CD8-positive, alpha-beta memory T cell (primary cell): ENCODE measurements at places on chromosomes 11 and 22.

- no peak for DNase-seq
These were observed 37.7 kb downstream of the POU2AF3 start for GRCh38 chr11:111336062-111336461.

DNA sequence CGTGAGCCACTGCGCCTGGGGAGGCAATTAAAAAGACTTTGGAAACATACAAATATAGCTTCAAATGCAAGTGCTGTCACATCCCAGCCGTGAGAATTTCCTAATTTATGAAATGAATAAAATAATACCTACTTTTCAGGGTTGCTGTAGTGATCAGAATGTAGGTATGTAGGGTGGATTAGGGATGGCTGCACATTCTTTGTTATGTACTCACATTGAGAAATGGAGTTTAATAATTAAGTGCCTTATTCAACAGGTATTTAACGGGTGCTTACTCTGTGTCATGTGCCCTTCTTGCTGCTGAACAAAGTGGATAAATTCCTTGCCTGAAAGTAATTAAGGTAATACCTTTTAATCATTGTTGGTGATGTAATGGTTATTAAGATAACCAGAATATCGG lies 37.0 kb downstream of the MMP7 start:
- no peak for DNase-seq

DNA sequence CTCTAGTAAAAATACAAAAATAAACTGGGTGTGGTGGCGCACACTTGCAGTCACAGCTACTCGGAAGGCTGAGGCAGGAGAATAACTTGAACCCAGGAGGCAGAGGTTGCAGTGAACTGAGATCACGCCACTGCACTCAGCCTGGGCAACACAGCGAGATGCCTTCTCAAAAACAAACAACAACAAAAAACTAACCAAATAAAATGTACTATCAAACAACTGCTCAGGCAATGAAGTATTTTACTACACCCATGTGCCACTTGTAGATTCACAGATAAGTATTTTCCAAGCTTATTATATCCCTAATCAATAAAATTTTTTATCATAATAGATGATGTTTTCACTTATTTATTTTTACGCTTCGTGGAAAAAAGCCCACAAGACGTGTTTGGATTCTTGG lies 924 bp downstream of the C11orf65 start:
- no peak for DNase-seq

GRCh38 chr11:123238297-123238696 lies 43.2 kb upstream of the CLMP start:
- DNase-seq = no peak

- no peak for DNase-seq
These were observed 73.8 kb upstream of the CRYBB3 start for GRCh38 chr22:25125693-25126357.

DNA sequence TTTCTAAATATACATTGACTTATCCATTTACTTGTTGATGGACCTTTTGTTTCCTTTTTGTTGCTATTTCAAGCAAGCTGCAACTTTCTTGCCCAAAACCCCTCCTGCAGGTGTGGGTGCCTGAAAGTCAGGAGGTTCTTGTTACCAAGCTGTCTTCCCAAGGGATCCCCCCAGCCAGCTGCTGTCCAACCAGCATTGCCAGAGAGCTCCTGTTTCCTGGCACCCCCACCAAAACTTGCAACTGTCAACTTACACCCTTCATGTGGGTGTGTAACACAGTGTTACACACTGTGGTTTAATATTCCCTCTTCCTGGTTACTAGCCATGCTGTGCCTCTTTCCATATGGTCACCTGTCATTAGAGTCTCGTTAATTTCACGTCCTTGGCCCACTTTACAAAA lies 1.6 kb upstream of the KRTAP5-1 start:
- no peak for DNase-seq

DNA sequence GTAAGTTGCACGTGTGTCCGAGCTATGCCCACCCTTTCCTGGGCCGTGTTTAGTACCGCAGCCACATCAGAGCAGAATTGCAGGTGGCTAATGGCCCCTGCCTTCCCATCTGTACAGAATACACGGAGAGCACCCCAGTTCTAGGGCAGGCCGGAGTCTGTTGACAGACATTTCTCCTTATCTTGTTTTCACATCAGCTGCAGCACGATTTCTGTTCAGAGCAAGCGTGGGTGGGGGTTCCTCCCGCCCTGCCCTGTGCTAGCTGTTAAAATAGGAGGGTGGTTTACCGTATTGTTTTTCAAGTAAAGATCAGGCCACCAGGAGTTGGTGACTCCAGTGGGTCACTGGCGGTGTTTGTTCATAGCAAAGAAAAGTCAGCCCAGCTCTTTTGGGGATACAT lies 41.1 kb downstream of the UBASH3B start:
- peak; percentile 34 for DNase-seq

DNA sequence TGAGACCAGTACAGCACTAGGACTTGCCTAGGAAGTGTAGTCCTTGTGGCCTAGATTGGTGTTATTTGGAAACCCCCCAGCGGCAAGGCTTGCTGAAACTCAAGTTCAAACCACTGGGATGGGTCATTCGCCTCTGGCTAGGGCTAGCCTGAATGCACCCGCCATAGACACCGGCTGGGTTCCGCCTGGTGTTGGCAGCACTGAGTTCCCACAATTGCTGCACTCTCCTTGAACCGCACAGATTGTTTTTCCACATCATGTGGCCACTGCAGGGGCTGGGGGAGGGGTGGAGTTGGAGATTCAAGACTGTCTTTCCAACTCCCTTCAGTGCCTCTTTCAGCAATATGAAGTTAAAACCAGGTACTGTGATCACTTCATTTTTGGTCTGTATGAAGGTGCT lies 43.1 kb downstream of the CCDC73 start:
- DNase-seq = no peak

DNA sequence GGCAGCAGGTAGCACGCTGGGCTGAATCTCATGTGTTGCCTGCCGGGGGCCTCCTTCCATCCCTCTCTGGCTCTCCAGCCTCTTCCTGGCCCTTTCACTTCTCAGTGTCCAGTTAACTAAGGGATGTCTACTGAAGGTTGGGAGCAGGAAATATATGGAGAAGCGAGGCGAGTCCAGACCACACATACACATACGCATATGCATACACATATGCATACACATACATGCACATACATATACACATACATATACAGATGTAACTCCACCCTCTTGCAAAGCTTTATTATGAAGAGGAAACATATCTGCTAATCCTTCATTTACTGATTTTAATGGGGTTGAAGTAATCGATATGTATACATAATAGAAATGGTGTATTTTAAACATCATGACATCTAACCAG lies 636.1 kb upstream of the CCDC179 start:
- no peak for DNase-seq

GRCh38 chr22:27602390-27602789 lies 199.2 kb downstream of the MN1 start:
- no peak for DNase-seq

DNA sequence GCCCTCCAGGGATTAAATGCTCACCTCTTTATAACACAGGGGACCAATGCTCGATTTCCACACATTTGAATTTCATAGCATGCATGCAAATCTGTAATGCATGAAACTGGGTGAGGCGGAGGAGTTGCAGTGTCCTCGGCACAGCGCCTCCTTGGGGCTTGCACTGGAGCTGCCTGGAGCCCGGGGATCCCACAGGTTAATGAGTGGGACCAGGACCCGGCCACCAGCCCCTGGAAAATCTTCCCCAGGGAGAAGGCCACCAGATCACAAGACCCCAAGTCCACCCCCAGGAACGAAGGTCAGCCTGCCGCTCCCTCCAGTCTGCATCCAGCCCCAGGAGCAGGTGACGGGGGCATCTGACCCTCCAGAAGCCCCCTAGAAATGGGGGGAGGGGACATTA lies 119.1 kb downstream of the MN1 start:
- no peak for DNase-seq

DNA sequence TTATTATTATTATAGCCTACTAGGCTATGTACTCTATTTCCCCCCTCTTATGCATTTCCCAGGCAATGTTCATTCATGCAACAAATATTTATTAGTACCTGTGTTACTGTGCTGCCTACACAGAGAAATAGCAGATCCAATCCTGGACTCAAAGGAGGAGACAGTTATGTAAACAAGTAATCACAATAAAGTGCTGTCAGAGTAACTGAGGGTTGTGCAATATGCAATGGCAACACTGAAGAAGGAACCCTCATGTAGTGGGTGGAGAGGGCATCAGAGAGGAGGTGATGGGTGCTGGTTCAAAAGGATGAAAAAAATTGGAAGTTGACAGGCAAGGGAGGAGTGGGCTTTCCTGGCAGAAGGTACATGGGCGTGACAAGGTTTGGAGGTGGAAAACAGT lies 886 bp upstream of the P4HA3 start:
- no peak for DNase-seq

- DNase-seq = no peak
These were observed 197.6 kb downstream of the KIF18A start for GRCh38 chr11:27910186-27910931.

DNA sequence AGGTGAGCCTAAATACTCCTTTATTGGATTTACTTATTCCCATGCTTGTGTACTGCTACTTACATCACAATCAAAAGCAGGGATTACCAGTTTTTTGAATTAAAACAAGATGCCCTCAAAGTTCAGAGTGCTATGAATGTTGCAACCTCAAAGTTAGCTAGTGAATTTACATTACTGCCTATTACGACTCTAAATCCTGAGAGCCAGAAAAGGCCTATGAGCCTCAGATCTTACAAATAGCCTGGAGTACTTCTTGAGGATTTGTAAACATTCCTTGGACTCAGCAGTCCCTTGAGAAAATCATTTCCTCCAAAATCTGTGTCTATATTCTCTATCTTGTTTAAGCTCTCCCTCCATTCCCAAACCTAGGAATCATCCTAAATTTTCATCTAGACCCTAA lies 25.5 kb downstream of the CHORDC1 start:
- DNase-seq = no peak

DNA sequence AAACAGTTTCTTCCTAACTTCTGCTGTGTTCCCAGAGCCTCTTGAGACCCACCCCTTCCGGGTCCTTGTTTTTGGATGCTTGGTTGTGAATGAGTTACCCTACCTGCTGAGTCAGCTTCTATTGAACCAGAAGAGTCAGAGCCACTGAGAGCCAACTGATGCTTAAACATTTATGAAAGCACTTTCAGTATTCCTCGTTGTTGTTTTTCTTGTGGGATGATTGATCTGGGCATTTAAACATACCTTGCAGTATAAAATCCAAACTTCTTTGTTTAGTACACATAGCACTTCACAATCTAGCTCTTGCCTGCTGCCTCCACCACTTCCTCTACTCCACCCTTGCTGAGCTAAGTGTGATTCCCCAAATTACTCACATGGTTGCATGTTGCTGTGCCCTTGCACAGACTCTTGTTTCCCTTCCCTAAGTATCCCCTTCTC lies 5.5 kb downstream of the PRSS23 start:
- no peak for DNase-seq

- DNase-seq = peak; percentile 72
These were observed 11.4 kb upstream of the ADSL start for GRCh38 chr22:40334899-40335298.

DNA sequence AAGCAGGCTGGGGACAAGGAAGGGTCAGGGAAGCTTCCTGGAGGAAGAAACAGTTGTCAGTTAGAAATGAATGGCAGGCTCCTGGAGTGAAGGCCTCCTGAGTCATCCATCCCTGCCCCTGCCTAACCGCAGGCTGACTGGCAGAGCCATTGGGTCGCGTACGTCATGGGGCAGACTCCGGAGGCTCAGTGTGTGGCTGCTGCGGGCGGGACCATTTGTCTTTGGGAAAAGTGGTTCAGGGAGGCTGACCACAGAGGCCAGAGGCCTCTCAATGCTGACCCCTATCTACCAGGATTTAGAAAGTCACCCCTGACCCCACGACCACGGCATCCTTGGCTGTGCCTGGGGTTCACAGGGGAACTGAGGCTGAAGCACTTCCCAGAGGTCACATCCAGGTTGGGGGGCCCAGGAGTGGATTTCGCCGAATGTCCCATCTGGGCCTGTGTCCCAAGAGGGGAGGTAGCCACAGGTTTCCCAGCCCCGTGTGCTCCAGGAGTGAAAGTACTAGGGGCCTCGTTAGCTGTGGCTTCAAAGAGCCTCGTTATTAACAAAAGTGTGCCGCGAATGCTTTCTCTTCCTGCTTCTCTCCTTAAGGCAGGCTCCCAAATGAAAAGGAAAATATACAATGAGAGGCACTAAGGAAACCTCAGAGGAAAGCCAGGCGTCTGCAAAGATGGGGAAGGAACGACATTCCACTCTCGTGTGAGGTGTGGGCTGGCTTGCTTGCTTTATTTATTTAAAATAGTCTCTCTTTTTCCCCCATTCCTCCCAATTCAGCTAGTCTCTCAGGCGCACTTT lies 58.9 kb downstream of the FLRT1 start:
- no peak for DNase-seq

DNA sequence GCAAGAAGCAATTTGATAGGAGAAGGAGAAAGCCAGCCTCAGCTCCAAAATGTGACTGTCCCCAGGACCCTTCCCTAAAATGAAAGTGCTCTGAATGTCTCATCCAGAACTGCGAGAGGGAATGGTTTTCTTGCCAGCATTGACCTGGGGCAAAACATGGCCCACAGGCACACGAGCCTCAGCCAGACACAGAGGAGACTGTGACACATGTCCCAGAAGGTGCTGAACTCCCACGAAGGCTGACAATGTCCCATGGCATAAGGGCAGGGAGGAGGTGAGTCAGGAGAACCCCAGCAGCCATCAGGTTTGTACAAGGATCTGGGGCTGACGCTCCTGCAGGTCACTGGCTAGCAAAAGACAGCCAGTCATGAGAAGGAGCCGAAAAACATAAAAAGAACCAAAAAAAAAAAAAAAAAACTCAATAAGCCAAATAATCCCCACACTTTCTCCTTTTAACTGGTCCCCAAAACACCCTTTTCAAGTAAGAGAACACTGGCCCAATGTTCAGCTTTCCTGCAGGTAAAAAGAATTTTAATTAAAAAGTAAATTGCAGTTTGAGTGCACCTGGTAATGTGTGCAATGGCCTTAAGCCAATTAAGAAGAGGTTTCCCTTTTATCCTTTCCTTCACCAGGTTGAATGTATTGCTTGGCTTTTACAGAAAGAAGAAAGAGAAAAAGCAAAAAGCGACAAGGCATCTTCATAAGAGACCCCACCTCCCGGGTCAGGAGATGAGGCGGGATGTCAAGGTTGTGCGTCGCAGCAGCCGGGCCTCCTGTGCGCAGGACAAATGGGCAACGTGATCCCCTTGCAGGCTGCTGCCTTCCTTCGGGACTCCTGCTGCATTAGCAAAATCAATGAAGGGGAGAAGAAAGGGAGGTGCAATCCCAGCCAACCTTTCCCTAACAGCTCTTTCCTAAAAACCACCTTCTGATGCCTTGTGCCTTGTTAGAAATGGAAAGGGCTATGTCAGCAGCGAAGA lies 43.6 kb downstream of the GALNT18 start:
- DNase-seq = no peak

DNA sequence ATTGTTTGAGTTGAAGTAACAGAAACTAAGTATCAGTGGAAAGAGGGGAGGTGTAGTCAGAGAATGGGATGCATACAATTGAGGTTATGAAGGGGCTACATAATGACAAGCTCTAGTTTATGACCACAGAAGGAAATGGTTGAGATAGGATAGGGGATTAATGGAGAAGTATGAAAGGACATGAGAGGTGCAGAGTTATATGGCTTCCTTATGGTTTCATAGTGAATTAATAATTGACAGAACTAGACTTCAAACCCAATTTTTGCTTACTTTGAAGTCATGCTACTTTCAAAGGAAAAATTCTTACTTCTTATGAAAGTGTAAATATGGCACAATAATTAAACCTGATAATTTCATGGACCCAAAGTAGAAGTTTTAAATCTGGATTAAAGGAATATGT lies 340.3 kb upstream of the LRRC4C start:
- no peak for DNase-seq

GRCh38 chr11:61927501-61927900 lies 10.1 kb upstream of the RAB3IL1 start:
- no peak for DNase-seq

- no peak for DNase-seq
These were observed 1.9 kb downstream of the EPS8L2 start for GRCh38 chr11:707817-708420.

GRCh38 chr11:28566339-28567089 lies 458.3 kb downstream of the METTL15 start:
- DNase-seq = no peak
